RWPE2 (cell line): ENCODE measurements at places on chromosomes 12 and 14.

GRCh38 chr12:67355428-67356379 is 86.5 kb downstream of the CAND1 start:
- DNase-seq: no peak

GRCh38 chr14:105294142-105294597 is 6.6 kb downstream of the BRF1 start:
- no peak for DNase-seq

- no peak for DNase-seq
These were observed 6.0 kb downstream of the FBXW8 start for GRCh38 chr12:116916714-116917114.

- no peak for DNase-seq
These were observed 1.2 kb downstream of the PPP1R12A start for GRCh38 chr12:79933532-79934264.

GRCh38 chr12:115932066-115932465 is 345.4 kb downstream of the MED13L start:
- no peak for DNase-seq

DNA sequence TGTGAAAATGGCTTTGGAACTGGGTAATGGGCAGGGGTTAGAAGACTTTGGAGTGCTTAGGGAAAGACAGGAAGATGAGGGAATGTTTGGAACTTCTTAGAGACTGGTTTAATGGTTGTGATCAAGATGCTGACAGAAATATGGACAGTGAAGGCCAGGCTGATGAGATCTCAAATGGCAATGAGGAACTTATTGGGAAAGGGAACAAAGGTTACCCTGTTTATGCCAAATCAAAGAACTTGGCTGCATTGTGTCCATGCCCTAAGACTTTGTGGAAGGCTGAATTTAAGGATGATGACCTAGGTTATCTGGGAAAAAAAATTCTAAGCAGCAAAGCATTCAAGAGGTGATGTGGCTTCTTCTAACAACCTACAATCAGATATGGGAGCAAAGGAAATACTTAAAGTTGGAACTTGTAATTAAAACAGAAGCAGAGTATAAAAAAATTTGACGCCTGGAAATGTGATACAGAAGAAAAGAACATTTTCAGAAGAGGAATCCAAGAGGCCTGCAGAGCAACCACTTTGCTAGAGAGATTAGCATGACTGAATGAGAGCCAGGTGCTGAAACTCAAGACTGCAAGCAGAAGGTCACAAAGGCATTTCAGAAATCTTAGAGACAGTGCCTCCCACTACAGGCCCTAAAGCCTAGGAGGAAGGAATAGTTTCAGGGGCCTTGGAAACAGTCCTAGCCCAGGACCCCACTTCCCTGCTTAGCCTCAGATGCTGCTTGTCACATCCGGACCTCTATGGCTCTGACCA is 65.6 kb upstream of the FLRT2 start:
- no peak for DNase-seq

- no peak for DNase-seq
These were observed 716 bp upstream of the PTGDR start for GRCh38 chr14:52266782-52267181.

- no peak for DNase-seq
These were observed 27.6 kb downstream of the OTX2 start for GRCh38 chr14:56782711-56783110.

- DNase-seq: no peak
These were observed 590.5 kb upstream of the LRFN5 start for GRCh38 chr14:41016213-41016612.

- no peak for DNase-seq
These were observed 187.4 kb upstream of the RASSF8 start for GRCh38 chr12:25771041-25771440.

DNA sequence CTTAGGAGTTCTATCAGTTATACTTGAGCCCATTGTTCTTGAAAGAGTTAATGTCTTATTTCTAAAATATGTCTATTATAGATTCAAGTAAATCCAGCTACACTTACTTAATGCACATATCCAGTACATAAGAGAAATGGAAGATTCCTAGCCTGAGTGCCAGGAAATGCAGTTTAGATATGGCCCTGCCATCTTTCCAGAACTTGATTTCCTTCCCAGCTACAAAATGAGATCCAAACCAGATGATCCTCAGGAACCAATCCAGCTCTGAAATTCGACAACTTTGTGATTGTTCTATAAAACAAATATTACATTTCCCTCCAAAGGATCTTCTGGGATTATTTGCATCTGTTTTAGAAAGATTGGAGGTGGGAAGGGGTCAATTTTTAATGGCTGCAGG is 317.3 kb upstream of the GARIN6 start:
- no peak for DNase-seq

- DNase-seq: no peak
These were observed 98.9 kb downstream of the NUAK1 start for GRCh38 chr12:106039646-106040404.

DNA sequence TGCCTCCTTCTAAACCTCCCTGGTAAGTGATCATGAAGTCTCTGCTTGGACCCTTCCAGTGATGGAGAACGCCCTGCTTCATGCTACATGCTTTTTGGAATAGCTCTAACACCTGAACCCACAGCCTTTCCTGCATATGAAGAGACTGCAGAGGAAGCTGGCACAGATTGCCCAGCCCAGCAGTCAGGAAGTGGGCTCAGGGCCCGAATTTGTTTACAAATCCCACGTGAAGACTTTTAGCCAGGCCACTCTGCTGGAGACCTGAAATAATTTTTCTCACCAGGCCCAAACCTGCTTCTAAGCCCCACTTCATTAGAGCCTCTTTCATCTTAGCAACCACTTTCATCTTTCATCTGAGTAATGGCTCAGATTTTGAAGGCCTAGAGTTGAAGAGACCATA is 22.9 kb downstream of the RTN1 start:
- DNase-seq: no peak

GRCh38 chr12:79841248-79841877 is 93.5 kb downstream of the PPP1R12A start:
- DNase-seq: no peak

- DNase-seq: no peak
These were observed 209.9 kb downstream of the PHETA1 start for GRCh38 chr12:111158992-111159391.

DNA sequence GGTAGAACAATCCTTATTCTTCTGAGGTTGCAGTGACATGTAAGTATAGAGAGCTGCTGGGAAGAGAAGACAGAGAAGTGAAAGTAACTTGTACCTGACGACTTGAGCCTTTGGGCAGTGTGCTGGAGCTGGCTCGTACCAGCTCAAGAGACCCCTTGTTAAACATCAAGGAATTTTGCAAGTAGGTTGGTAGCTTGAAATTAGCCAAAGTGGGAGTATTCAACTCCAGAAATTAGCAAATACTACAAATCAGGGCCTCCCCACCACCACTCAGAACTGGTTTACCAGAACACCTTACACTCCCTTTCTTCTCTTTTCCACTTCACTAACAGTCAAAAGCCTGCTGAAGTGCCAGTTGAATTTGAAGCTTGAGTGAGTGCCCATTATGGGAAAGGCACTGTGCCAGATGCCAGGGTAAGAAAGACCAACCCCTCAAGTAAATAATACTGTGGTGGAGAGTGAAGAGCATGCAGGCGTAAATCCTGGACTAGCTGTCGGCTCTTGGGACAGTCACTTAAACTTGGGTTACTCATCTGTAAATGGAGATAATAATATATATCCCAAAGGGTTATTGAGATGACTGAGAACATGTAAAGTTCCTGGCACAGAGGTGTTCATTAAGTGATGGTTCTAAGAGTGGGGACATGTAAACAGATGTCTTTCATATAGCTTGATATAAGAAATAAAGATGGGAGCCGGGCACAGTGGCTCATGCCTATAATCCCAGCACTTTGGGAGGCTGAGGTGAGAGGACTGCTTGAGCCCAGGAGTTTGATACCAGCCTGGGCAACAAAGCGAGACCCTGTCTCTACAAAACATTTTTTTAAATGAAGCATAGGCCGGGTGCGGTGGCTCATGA is 27.0 kb upstream of the EID3 start:
- no peak for DNase-seq

DNA sequence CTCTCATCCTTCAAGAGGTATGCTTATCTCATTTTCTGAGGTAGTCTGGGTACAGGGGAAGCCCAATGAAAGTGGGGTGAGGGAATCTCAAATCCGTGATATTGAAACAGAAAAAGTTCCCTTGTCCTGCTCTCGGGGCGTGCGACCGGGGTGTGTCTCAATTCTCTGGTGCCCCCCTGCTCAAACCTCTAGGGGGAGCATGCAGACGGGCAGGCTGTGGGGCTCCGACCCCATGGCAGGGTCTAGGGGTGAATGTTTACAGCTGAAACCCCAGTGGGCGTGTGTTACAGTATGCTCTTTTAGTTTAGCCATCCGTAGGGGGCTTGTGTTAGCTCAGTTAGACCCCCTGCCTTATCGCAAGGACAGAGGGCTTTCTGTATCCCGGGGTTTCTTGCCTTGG is 68.7 kb downstream of the PTPRQ start:
- DNase-seq: peak; percentile 19

DNA sequence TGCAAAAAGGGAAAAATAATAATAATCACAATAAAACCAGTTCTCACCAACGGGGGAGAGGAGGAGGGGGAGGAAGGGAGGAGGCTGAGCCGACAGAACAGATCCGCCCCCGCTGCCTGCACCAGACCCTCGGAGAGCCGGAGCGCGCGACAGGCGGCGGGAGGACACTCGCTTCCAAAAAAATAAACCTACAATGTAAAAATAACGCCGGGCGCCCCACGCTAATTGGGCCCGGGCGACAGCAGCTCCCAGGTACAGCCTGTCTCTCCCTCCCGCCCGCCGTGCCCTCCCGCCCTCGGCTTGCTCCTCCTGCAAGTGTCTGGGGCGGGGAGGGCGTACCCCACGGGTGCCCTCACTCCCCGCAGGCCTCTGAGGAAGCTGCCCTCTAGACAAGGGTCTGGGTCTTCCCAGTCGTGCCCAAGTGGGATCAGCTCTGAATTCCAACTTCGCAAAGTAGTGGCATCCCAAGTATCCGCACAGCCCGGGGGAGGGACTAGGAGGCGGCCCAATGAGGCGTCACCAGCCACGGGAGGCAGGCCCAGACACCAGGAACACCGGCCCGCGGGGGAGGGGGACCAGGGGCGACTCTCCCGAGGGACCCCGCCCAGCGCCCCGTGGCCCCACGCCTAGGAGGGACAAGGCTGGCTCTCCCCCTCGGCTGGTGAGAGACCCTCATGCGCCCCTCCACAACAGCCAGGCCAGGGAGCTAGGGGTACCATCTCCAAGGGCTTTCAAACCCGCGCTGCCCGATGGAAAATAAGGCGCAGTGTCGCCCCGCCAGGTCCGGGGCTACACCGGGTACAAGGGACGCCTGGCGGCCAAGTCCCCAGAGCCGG is 1.0 kb downstream of the NCOR2 start:
- DNase-seq: no peak

DNA sequence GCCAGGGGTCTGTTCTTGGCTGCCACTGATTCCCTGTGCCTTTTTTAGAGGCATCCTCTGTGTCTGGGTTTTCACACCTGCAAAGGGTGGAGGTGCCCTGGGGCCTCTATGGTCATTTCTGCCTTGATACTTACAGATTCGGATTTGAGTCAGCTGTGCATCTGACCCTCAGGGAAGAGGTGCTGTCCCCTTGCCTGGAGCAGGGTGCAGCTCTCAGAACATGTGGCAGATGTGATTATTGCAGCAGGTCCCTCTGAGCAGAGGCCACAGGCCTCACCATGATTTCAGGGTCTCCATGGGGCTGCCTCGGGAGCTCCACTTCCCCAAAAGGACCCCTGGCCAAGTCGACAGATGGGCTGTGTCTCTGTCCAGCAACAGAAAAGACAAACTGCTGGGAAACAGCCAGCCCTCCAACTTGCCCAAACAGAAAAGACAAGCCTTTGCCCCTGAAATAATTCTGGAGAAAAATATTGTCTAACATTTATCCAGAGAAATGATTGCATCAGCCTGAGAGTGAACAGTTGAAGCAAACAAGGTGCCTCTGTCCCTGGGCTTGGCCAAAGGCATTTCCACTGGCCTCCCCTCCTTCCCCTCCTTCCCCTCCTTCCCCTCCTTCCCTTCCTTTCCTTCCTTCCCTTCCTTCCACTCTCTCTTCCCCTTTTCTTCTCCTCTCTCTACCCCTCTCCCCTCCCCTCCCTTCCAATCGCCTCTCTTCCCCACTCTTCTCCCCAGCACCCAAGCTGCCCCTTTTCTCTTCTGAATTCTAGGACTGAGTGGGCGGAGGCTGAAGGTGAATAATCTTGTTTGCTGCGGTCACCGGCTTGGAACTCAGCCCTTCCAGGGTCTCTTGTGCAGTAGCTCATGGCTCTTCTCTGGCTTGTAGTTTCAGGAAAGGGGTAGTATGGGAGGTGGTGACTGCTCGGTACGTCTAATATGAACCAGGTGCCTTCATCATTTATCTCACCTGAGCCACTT is 676 bp downstream of the SERPINA3 start:
- DNase-seq: no peak

DNA sequence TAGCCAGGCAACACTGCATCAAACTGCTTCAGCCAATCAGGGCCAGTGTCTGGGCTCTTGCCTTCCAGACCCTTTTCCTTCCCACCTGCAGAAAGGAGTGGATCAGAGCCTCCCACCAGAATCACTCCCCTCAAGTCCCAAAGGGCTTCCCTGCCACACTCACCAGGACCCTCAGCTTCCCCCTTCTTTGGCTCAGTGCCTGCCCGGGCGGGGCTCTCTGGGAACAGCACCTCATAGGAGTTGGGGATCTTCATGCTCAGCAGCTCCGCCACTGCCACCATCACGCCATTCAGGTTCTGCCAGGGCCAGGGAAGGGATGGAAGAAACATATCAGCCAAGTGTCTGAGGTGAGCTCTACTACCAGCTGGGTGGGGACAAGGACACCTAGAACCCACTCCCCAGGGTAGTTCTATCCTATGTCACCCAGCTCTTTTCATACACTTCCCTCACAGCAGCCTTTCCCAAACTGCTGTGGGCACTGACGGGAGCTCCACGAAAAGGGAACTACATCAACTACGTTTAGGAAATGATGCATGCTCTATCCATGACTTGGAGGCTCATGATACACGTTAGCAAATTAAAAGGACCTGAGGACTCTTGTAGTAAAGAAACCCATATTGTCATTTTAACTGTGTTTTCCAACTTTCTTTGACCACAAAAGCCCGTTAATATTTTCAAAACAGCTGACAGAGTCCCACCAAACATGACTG is 9.4 kb upstream of the PRKAG1 start:
- DNase-seq: no peak

DNA sequence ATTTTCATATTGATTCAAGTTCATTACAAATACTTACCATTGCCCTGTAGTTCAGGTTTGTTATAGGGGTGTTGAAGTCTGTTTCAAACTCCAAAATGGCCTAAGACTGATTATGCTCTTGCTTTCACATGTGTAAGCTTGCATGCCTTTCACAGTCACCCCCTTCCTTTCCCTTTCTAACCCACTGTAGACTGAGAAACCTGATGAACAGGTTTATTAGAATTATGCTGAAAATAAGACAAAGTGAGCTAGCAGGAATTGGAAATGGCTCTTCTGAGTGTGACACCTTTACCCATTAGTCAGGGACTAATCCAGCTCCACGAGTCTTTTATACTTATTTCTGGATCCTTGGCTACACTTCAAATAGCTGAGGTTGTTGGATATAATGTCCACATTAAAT is 38.9 kb downstream of the FBXO33 start:
- DNase-seq: no peak

GRCh38 chr12:68225576-68226476 is at the start of gene IL26:
Gene IL26 (minus strand): TSS chr12:68225810. CDS start chr12:68225756, 54 bp downstream.
- no peak for DNase-seq

- DNase-seq: no peak
These were observed 10.3 kb upstream of the LRRC23 start for GRCh38 chr12:6894321-6894720.

GRCh38 chr14:104891664-104892530 is 26.8 kb downstream of the CEP170B start:
- DNase-seq: peak; percentile 73

GRCh38 chr14:101950100-101950499 is 14.3 kb upstream of the DYNC1H1 start:
- DNase-seq: no peak

- DNase-seq: no peak
These were observed 57.2 kb downstream of the RIC8B start for GRCh38 chr12:106831699-106832098.
